ENCODE measurements at places on chromosomes 1 and 21. TPM values are rescaled to one million over a fixed set of nuclear protein-coding genes. Genes with fewer than 3 reads are reported as not detected.

The HHIPL2 gene
- total RNA-seq: 0.33 TPM

The CATSPERE gene
- total RNA-seq: 2.2 TPM

DNA sequence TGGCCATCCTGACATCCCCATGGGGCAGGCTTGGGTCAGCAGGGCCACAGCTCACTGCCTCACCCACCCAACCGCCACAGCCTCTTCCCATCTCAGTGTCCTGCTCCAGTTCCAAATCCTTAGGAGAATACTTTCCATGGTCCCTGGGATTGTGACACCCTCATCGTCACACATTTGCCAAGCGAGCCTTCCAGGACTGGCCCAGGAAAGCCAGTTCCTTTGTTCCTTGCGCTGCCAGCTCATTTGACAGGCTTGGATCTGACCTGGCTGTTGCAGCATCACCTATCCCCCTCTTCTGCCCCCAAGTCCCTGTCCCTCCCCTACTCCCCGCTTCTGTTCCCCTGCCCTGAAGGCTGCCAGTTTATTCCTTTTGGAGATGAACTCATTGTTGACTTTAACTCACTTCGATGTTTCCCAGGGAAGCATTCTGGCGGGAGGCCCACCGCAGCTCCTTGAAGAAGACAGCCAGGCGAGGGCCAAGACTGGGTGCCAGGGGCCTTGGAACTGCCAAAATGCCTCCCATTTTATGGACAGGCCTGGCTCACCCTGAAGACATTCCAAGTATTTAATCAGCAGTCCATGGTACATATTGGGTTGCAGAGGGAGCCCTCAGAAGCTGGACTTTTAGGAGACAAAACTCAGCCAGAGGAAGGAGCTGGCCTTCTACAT is 10.2 kb upstream of the GNL2 start:
- no peaks in the 10 kb centered on the region for H3K27me3 ChIP-seq
- no peaks in the 10 kb centered on the region for H3K4me1 ChIP-seq
- no peak for DNase-seq
- peak overlapping the region; percentile 17 for H3K27ac ChIP-seq

The UBE2G2 gene
- 79.5 TPM for total RNA-seq

DNA sequence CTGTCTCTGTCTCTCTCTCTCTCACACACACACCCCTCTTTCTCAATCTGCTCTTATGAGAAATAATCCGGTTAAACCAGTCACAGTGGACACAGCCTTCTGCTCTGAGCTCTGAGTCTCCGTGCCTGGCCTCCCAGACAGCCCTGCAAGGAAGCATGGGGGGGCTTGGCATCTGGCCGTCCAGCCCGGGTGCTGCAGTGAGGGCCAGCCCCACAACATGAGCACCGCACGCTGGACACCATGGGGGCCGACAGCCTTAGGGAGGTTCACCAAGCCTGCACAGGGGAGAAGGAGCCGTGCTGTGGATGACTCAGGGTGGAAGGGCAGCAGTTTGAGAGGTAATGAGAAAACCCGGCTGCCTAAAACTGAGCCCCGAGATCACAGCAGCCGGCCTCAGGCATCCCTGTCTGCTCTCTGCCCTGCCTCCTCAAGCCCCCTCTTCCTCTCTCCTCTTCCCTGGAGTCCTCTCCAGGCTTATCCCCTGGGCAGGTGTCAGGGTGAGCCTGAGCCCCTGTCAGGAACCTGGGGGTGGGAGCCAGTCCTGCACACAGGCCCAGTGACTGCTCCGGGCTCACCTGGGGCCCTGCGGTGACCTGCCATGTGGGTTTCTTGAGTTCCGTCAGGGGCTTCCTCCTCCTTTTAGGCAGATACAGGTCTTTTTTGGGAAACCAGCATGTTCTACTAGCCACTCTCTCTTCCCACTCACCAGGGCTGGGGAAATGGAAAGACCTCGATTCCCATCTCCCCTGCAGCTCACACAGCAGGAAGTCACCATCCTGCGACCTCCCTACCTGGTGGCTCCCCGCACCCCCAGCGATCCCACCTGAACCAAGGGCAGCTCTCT is 92.8 kb downstream of the ITPKB start:
- no peaks in the 10 kb centered on the region for H3K36me3 ChIP-seq
- H3K4me3 ChIP-seq: no peak overlapping the region
- H3K27me3 ChIP-seq: no peaks in the 10 kb centered on the region
- peak; percentile 69 for DNase-seq

The FCGR2B gene
- total RNA-seq: 68.6 TPM

GRCh38 chr1:119639109-119639508 is 9.0 kb downstream of the ZNF697 start:
- no peaks in the 10 kb centered on the region for H3K4me1 ChIP-seq
- H3K4me3 ChIP-seq: no peak overlapping the region
- no peak overlapping the region for H3K27ac ChIP-seq
- DNase-seq: no peak
- no peaks in the 10 kb centered on the region for H3K36me3 ChIP-seq

DNA sequence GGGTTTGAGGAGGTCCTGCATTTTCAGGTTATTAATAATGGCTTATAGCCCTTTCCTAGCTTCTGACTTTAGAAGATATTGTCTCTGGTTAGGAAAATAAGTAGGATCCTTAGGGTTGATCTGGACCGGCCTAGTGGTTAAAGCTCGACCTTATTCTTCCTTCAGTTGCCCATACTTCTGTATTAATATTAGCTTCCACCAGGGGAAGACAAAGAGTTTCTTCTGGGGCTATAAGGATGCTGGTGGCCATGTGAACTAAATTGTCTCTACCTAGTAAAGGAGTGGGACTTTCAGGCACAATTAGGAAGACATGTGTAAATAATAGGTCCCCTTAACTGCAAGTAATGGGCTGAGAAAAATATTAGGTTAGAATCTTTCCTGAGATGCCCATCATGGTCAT is 20.6 kb upstream of the FCGR2A start:
- DNase-seq: no peak
- H3K27ac ChIP-seq: no peak overlapping the region
- H3K27me3 ChIP-seq: no peaks in the 10 kb centered on the region
- H3K4me1 ChIP-seq: no peaks in the 10 kb centered on the region
- H3K4me3 ChIP-seq: no peak overlapping the region

The C1orf56 gene
- 3.8 TPM for total RNA-seq

- H3K27ac ChIP-seq: no peak overlapping the region
- H3K27me3 ChIP-seq: no peaks in the 10 kb centered on the region
- no peaks in the 10 kb centered on the region for H3K36me3 ChIP-seq
- no peaks in the 10 kb centered on the region for H3K4me1 ChIP-seq
- no peak for DNase-seq
Observed at GRCh38 chr1:15188130-15188524, 34.6 kb downstream of the TMEM51 start.

- H3K36me3 ChIP-seq: no peaks in the 10 kb centered on the region
- no peak overlapping the region for H3K27ac ChIP-seq
- H3K4me3 ChIP-seq: no peak overlapping the region
- H3K27me3 ChIP-seq: no peaks in the 10 kb centered on the region
- no peaks in the 10 kb centered on the region for H3K4me1 ChIP-seq
Observed at GRCh38 chr1:191261111-191261510, 783.4 kb upstream of the BRINP3 start.

GRCh38 chr1:206800411-206800810 is 28.1 kb upstream of the IL10 start:
- no peaks in the 10 kb centered on the region for H3K36me3 ChIP-seq
- H3K4me3 ChIP-seq: no peak overlapping the region
- no peaks in the 10 kb centered on the region for H3K27me3 ChIP-seq
- no peaks in the 10 kb centered on the region for H3K4me1 ChIP-seq

The SPRR4 gene
- total RNA-seq: not detected

GRCh38 chr1:8782001-8782620 is 35.3 kb downstream of the RERE start:
- no peaks in the 10 kb centered on the region for H3K36me3 ChIP-seq
- no peaks in the 10 kb centered on the region for H3K27me3 ChIP-seq
- H3K4me1 ChIP-seq: no peaks in the 10 kb centered on the region
- H3K4me3 ChIP-seq: no peak overlapping the region

The OPTC gene
- total RNA-seq: not detected

DNA sequence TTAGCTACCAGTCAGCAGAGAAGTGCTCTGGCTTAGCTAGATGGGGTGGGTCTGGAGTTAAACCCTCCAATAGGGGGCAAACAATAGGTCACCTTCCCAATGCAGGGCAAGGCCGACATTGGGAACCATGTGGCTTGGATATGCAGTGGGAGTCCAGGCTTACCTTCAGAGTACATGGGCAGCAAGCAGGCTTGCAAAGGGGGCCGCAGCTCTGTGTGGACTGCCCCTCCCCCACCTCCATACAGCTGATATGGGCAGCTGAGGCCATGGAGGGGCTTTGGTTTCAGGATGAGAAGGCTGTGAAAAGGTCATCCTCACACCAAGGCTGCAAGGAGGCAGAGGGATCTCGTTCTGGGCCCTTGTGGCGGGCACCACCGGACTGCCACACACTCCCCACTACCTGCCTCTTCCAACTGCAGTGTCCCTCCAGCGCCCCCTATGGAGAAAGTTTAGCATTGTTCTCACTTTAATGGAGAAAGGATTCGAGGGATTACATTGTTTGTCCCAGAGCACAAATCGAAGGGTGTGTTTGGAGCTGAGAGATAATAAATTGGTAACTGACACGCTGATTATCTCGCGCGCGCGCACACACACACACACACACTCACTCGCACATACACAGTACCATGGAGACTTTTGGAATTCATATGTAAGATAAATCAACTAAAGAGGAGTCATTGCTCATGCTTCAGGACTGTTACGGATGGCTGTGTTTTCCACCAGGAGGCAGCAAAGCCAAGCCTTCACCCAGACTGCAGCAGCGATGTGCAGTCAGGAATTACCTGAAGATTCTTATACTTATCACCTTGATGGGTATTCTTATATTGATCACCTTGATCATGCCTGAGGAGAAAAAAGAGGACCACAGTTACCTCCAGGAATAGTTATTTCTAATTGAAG is 7.0 kb upstream of the SMCP start:
- H3K27ac ChIP-seq: no peak overlapping the region
- H3K27me3 ChIP-seq: no peaks in the 10 kb centered on the region
- DNase-seq: no peak
- no peaks in the 10 kb centered on the region for H3K4me1 ChIP-seq

GRCh38 chr21:26958788-26959187 is 8.1 kb downstream of the ADAMTS5 start:
- no peak overlapping the region for H3K27ac ChIP-seq
- H3K4me1 ChIP-seq: peaks cover 3% of the 10 kb centered on the region
- H3K36me3 ChIP-seq: no peaks in the 10 kb centered on the region

GRCh38 chr1:24139841-24140425 is 3.0 kb downstream of the IL22RA1 start:
- H3K27me3 ChIP-seq: no peaks in the 10 kb centered on the region
- H3K4me1 ChIP-seq: no peaks in the 10 kb centered on the region
- DNase-seq: no peak

DNA sequence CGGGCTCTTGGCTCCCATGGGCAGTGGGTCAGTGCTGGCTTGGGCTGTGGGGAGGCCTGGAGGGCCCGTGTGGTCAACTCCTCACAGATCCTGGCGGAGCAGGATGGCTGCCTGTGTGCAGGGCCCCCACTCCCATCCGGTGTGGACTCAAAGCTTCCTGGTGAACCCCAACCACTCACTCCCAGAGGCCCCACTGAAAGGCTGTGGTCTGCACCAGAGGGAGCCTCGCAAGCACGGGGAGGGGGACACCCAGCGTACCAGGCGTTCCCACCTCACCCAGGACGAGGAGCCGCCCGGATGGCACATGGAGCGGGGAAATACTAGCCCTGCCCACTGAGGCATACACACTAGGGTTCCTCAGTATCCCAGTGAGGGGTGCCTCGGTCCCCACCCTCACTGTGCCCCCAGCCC is 75.4 kb upstream of the ACTRT2 start:
- peak; percentile 61 for DNase-seq
- no peaks in the 10 kb centered on the region for H3K36me3 ChIP-seq
- no peaks in the 10 kb centered on the region for H3K27me3 ChIP-seq
- no peaks in the 10 kb centered on the region for H3K4me1 ChIP-seq
- no peak overlapping the region for H3K27ac ChIP-seq
- no peak overlapping the region for H3K4me3 ChIP-seq

- no peak overlapping the region for H3K27ac ChIP-seq
- H3K4me1 ChIP-seq: no peaks in the 10 kb centered on the region
- H3K4me3 ChIP-seq: no peak overlapping the region
- H3K36me3 ChIP-seq: no peaks in the 10 kb centered on the region
- no peak for DNase-seq
- H3K27me3 ChIP-seq: no peaks in the 10 kb centered on the region
Observed at GRCh38 chr1:92902406-92902744, 58.9 kb downstream of the DIPK1A start.

GRCh38 chr1:219576931-219577730 is 35.8 kb downstream of the ZC3H11B start:
- H3K27me3 ChIP-seq: no peaks in the 10 kb centered on the region
- no peak overlapping the region for H3K4me3 ChIP-seq
- no peak overlapping the region for H3K27ac ChIP-seq

The CCDC27 gene
- not detected for total RNA-seq

The FCGR1A gene
- 45.0 TPM for total RNA-seq

GRCh38 chr1:31715087-31715872 is 11.5 kb upstream of the COL16A1 start:
- no peaks in the 10 kb centered on the region for H3K27me3 ChIP-seq
- H3K27ac ChIP-seq: peak overlapping the region; percentile 75
- DNase-seq: peak; percentile 98
- no peaks in the 10 kb centered on the region for H3K36me3 ChIP-seq
- no peak overlapping the region for H3K4me3 ChIP-seq
- no peaks in the 10 kb centered on the region for H3K4me1 ChIP-seq

DNA sequence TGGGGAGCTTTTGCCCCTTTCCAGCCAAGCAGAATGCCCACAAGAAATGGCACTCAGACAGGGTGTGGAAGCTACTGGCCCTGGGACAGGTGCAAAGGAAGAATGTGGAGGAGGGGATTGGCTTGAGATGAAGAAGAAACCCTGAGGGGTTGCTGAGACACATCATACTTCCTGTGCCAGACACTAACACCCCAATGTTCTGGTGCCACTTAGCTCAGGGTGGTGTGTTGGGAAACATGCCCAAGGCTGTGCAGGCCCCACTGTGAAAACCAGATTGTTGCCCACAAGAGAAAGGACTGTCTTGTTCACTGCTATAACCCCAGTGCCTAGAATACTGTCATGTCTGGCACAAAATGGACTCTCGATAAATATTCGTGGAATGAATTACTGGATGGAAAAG is 9.9 kb upstream of the PAQR6 start:
- no peaks in the 10 kb centered on the region for H3K27me3 ChIP-seq
- no peak for DNase-seq
- no peak overlapping the region for H3K27ac ChIP-seq
- no peaks in the 10 kb centered on the region for H3K4me1 ChIP-seq
- H3K4me3 ChIP-seq: no peak overlapping the region
- peaks cover 29% of the 10 kb centered on the region for H3K36me3 ChIP-seq

The GPR25 gene
- total RNA-seq: not detected

The LEPROT gene
- 101 TPM for total RNA-seq

The KIRREL1 gene
- 102 TPM for total RNA-seq

The RPS6KA1 gene
- total RNA-seq: 12.0 TPM

GRCh38 chr21:38434913-38435533 is 63.3 kb downstream of the ERG start:
- peaks cover 6% of the 10 kb centered on the region for H3K4me1 ChIP-seq
- H3K36me3 ChIP-seq: no peaks in the 10 kb centered on the region
- H3K4me3 ChIP-seq: no peak overlapping the region
- DNase-seq: peak; percentile 72
- H3K27me3 ChIP-seq: no peaks in the 10 kb centered on the region

Measured in aorta (tissue), 5 donors.